NCI-H1105 treated with DMSO at 0.1 percent for 48 hours (cell line): ENCODE measurements at places on chromosomes 3 and 15.
A peak's percentile ranks its signal among the peaks of the same experiment; 100 is the strongest.

- no peak for DNase-seq
Observed at GRCh38 chr15:74618841-74619596, 3.4 kb downstream of the CLK3 start.

DNA sequence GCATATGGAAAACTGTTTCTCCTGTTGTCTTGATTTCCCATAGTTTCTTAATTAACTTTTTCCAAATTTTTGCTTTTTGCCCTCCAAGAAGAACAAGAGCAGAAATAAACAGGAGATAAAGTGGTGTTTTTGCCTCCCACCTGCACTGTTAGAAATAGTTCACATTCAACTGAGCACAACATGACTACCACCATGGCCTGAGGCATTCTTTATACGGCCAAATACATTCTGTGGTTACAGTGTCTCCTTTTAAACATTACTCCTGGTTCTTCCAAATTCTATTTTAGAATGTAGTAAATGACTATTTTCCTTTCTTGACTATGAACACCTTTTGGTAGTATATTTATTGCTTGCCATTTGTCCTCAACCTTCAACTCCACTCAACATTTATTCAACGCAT lies 98.5 kb downstream of the LARS2 start:
- no peak for DNase-seq

DNA sequence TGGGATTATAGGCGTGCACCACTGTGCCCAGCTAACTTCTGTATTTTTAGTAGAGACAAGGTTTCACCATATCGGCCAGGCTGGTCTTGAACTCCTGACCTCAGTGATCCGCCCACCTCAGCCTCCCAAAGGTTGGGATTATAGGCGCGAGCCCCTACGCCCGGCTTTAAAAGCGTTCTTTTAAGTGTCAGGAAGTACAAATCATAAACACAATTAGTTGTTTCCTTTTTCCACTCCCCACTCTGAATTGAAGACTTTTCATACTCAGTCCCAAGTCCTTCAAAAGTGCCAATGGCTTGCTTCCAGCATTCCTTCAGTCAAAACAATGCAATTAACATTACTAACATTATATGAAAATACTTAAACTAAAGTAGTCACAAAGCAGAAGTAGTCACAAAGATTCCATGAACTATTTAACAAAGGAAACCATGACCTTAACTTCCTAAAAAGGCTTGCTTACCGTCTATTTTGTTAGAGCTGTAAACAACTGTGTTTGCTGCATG lies 8.1 kb downstream of the WDR82 start:
- no peak for DNase-seq

DNA sequence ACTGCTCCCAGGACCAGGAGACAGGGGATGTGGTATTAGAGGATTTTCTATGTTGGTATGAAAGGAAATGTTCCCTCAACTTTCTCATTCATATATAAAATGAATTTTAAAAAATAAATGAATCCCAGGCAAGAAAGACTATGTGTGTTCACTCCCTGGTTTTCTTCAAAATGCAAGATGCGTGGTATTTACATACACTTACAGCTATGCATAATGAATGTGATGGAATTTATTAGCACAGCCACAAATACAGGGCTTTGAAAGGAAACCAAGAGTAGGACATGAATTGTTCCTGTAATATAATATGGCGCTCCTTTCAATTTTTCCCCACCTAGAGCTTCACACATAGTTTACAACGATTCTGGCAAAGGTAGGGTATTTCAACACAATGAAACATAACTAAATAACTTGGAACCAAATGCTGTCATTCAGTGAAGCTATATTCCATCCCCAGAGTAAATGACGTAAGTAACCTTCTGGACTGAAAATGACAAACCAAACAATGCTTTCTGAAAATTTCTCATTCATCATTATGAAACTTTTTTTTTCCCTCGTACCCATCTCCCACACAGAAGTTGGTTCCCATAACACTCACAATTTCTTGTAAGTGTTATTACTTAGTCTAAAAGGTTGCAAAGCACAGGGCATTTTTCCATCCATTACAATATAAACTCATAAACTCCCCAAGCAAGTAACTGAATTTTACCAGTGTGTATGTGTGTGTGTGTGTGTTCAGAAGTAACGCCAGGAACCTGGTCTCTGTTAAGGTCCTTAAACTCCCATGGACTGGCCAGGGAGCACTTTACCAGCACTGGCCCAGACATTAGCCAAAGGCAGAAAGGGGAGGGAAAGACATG lies 41.8 kb downstream of the CBLB start:
- DNase-seq = no peak

DNA sequence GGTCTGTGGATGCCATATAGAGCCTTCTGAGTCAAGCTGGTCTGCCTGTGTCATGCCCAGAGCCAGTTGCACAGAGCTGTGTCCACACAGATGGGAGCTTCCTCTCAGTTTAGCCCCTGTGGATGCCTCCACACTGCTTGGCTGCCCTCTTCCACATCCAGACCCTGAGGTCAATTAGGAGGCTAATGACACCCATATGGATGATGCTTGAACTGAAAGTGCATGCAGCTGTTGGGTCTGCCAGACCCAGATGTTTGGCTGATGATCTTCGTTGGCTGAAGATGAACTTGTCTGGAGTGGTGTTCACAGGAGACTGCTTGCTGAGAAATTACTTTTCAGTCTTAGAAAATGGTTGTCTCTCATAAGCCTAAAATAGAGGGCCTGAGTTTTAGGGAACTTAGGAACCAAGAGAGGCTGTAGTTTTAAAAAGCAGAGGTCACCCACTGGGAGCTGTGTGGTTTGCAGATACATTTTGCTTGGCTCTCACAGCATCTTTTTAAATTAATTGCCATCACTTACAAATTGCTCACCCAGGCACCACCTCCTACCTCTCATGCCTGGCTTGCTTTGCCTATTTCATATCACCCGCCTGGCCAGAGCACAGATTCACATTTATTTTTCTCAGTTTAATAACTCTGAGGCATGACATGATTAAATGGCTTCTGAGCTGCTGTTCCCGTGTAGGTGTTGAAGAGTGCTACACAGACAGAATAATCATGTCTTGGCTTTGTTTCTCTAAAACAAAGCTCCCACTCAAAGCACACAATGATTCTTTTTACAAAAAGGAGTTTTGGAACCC lies 176.1 kb downstream of the MINAR1 start:
- no peak for DNase-seq

- no peak for DNase-seq
Observed at GRCh38 chr3:127678611-127679533, 6.1 kb downstream of the ABTB1 start.

GRCh38 chr15:62940093-62940754 lies 102.3 kb upstream of the TPM1 start:
- no peak for DNase-seq

DNA sequence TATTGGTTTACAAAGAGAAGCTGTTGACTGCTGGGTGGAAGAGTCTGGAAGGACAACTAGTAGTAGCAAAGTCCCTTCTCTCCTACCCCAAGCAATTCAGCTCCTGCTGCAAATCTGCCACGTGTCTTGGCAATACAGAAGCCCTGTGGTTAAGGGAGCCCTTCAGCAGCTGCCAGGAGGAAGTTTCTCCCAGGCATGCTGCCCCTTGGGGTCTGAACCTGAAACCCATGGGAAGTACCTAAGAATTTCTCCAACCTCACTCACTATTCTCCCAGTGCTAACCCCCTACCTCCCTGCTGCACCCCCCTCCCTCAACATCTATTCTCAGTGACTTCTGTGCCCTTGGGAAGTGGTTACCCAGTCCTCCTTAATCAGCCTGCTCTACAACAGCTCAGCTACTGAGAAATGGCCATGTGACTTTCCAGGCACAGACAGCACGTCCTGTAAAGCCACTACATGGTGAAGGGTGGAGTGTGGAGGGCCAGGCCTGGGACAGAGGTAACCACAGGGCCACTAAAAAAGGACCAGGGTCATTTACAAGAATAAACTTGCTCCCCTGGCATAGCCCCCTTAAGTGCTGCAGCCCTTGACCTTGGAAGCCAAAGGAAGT lies 316.6 kb downstream of the NTRK3 start:
- DNase-seq = no peak

GRCh38 chr3:61564395-61565059 lies 3.2 kb downstream of the PTPRG start:
- DNase-seq = no peak

GRCh38 chr3:115518100-115518852 lies 105.0 kb upstream of the GAP43 start:
- DNase-seq = peak; percentile 80

DNA sequence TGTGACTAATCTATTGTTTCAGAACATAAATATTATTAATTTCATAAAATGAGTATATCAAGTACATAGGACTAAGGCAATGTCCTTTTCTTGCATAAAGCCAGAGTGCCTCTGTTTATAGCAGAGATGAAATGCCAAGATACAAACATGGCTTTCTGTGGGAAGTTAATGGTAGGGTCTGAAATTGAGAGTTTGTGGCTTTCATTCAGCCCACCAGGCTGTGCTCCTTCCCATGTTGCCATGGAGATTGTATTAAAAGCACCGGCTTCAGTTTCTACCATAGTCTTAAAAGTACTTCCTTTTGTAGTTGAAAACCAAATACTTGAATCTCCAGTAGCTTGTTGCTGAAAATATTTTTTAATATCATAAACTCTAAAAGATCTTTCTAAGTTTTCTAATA lies 114.0 kb downstream of the LRRC28 start:
- DNase-seq = no peak

GRCh38 chr3:196502775-196503195 lies 783 bp downstream of the RNF168 start:
- peak; percentile 63 for DNase-seq

DNA sequence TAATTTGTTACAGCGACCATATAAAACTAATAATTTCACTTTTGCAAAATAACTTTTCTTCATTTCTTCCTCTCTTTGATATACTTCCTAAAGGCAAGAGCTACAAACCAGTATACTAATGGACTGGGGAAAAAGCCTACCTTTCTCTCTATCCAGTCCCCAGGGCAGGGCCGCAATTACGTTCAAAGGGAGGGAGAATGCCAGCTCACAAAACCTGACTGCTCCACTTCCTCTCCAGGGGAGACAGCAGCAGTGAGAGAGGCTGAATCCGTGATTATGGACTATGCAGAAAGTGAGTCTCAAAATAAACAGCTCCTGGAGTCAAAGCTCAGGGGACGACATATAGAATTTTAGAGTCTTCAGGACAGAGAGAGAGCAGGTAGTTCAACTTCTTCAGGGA lies 126.9 kb upstream of the HES1 start:
- no peak for DNase-seq

DNA sequence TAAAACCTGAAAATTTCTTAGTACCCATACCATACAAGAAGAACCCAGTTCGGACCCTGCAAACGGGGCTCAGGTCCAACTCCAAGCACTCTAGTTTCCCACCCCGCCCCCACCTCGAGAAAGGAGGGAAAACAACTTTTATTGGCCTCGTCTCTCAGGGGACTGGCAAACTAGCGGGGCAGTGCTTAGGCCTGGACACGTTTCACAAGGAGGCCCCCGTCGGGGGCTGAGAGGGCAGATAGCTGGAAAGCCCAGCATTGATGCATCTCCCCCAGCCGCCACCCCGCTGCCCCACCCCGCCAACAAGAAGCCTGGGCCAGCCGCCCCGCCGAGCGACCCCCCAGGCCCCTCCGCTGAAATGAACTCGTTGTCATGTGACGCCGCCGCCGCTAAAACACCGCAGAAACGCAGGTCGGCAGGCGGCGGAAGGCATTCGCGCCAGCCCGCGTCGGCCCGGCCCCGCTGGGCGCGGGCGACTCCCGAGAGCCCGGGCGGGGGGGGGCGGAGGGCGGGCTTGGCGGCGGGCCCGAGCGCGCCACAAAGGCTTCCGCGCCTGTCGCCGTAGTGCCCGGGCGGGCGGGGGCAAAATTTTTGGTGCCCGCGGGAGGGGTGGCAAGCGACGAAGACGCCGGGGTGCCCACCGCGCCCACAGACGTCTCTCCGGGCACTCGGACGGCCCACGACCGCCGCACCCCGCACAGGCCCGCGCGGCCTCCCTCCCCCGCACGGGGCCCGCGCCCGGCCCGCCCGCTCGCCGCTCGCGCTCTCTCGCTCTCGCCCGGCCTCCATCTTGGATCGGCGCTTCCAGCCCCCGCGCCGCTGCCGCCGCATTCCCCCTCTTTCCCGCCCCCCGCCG lies 634 bp downstream of the STAG1 start:
- peak; percentile 92 for DNase-seq
